DND-41 (cell line): ENCODE measurements at places on chromosomes 6 and 20.

DNA sequence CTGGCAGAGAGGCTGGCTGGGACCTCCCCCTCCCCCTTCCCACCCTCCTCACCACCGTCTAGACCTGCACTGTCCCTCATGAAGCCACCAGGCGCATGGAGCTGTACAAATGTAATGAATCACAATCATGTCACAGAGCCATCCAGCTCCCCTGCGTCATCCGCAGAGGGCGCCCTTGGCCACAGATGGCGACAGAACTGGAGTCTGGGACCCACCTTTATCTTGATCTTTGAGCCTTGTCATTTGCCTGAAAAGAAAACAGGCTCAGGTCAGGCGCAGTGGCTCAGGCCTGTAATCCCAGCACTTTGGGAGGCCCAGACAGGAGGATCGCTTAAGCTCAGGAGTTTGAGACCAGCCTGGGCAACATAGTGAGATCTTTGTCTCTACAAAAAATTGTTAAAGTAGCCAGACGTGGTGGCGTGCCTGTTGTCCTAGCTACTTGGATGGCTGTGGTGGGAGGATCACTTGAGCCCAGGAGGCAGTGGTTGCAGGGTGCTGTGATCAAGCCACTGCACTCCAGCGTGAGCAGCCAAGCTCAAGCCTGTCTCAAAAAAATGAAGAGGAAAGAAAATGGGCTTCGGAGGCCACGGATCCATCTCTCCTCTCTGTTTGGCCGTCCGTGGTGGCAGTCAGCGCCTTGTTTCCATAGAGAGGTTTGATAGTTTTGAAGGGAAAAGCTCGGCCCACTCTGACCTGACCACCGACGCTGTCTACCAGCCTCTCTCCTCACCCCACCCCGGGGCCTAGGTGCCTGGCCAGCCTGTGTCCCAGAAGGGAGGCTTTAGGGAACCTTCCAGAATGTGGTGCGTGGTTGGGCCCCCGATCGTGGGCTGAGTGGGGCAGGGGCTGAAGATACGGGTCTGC lies 6.2 kb downstream of the COL9A3 start:
- DNase-seq = peak; percentile 76

DNA sequence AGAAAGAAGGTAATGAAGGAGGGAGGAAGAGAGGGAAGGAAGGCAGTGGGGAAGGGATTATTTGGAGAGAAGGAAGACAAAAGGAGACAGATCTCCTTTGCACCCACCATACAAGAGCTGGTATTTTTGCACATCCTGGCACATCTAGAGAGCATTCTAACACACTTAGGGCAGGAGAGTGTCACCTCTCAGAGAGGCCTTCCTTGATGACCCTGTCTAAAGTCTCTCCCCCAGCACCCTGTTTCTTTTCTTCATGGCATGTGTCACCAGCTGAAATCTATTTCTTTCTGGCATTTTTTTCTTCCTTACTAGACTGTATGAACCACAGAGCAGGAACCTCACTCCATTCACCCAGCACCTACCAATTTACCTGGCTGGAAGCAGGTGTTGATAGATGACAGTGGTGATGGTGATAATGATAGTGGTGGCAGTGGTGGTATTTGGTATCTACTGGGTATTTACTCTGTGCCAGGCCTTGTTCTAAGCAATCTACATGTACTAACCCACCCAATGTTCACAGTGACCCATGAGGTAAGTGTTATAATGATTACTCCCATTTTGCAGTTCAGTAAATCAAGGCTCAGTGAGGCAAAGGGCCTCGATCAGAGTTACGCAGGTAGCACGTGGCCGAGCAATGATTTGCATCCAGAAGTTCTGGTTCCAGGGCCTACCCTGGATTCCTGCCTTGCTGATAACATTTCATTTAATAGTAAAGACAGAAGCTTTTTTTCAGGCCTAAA lies 131.8 kb downstream of the NFATC2 start:
- DNase-seq = no peak

DNA sequence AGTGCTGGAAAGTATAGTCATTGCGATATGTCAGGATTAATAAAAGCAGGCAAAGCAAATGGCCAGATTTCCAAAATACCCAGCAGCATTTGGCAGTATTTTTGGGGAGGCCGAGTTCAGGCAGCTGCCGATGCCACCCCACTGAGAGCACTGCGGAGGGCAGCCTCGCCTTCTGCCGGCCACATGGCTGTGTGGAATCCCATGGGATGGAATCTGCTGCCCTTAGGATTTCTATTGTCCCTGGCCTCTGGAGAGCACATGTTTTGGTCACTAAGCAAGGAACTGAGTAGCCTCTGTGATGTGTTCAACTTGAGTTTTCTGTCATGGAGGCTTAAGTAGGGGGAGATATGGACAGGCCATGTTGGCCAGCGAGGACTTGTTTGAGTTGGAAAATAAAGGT lies 123.0 kb downstream of the FARS2 start:
- DNase-seq = no peak

GRCh38 chr20:40101560-40101959 lies 587.5 kb downstream of the MAFB start:
- DNase-seq = no peak

GRCh38 chr6:161019324-161019839 lies 27.8 kb downstream of the MAP3K4 start:
- DNase-seq = no peak

GRCh38 chr20:19723813-19724430 lies 34.1 kb upstream of the RIN2 start:
- DNase-seq = no peak

DNA sequence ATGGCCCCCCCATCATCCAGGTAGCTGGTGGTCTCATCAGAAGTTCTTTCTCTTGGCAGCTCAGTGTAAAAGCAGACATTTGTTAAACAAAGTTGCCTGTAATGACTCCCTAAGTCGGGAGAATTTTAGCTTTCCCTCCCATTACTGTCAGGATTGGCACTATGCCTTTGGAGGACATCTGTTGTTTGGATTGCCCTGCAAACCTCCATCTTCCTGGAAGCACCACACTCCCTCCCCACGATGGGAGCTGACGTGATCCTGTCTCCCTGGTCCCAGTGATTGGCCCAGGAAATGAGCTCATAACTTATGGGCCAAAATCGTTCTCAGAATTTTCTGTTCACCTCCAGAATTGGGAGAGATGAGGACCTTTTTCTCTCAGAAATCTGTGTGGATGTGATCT lies 42.6 kb upstream of the CNR1 start:
- DNase-seq = no peak

GRCh38 chr20:36004045-36004444 lies 35.7 kb downstream of the CNBD2 start:
- DNase-seq = no peak

- no peak for DNase-seq
These were observed 71.8 kb upstream of the CENPW start for GRCh38 chr6:126268092-126268491.

GRCh38 chr6:2468601-2468955 lies 223.2 kb upstream of the GMDS start:
- DNase-seq = no peak

GRCh38 chr20:45235995-45236394 lies 14.8 kb downstream of the SEMG2 start:
- no peak for DNase-seq

DNA sequence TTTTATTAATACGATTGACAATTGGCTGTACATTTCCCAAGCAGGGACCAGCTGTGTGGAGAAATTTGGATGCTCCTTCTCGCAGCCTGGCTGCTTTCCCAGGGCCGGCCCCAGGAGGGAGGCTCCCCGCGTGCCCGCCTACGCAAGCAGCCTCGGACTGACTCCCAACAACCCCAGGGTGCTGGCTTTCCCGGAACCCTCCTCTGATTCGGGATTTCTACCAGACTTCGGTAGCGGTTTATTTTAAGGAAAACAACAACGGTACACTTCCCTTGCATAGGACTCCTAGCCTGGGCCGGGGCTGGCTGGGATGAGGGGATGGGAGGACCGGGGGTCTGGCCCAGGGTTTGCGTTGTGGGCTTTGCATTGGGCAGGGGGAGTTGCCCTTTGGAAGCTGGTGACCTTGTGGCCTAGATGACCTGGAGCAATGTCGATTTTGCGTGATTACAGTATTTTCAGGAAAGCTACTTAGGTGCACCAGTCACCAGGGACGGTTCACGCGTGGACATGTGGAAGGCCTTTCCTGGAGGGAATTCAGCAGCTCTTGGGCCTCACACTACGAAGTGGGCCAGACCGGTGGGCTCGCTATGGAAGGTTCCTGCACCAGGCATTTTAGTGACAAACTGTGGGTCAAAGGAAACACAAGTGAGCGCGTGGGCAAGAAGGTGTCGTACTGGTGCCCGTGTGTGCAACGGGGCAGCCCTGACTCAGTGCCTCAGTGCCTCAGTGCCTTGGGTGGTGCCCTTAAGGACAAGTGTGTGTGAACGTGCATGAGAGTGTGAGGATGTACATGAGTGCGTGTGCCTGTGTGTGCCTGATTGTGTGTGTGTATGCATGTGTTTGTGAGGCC lies 20.7 kb upstream of the PHACTR3 start:
- DNase-seq = no peak

GRCh38 chr20:46770330-46771194 lies 61.1 kb downstream of the SLC2A10 start:
- DNase-seq = no peak
